ENCODE measurements at places on chromosomes 4 and X. TPM values are rescaled to one million over a fixed set of nuclear protein-coding genes. Genes with fewer than 3 reads are reported as not detected.

Gene RAB39B
- total RNA-seq, result 0.44 TPM

- no peak for DNase-seq
Measured at GRCh38 chrX:36577006-36577405, 431.2 kb upstream of the FAM47C start.

GRCh38 chr4:148092316-148093014 is 349.7 kb downstream of the NR3C2 start:
- DNase-seq, result no peak

Gene DSPP
- total RNA-seq, result not detected

DNA sequence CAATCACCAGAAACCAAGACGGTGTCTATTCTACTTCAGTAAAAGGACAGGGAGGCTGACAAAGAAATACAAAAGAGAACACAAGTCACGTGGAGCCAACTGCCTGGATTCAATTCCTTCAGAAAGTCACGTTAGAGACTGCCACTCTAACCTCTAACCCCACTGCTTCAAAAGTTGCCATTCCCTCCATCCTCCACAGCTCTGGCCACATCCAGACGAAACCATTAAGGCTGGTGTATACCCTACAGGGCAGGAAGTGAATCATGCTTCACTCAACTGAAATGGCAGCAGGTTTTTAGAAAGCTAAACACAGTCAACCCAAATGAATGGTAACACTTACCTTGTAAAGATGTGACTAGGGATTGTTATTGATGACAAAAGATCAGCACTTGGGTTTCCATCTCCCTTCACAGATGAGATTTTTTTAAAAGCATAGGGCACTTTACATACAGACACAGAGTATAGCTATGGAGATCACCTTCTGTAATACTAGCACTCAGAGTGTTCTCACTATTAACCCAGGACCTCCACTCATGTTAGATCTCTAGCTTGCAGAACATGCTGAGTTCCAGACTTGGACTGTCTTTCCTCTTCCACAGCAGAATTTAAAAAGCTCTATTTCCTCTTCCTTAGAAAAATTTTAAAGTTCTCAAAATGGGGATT is 37.4 kb downstream of the MAML3 start:
- DNase-seq, result no peak

GRCh38 chr4:88758264-88758663 is 60.6 kb upstream of the NAP1L5 start:
- no peak for DNase-seq

DNA sequence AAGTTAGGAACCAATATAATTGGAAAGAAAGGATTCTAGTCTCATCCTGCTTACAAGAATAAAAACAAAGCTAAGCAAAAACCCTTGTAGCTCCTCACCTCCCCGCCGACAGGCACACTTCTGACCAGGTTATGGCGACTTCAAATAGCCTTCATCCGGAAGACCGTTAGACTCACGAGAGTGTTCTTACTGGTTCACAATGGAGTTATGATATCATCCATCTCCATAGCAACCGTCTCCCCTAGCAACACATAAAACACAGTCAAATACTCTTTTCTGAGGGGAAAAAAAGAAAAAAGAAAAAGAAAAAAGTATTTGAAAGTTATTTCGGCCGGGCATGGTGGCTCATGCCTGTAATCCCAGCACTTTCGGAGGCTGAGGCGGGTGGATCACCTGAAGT is at the start of gene IL13RA2:
TSS of gene IL13RA2 (minus strand) at position 162 of the 400 bp plus-strand sequence. CDS start 347 bp downstream, outside the sequence.
- no peak for DNase-seq

DNA sequence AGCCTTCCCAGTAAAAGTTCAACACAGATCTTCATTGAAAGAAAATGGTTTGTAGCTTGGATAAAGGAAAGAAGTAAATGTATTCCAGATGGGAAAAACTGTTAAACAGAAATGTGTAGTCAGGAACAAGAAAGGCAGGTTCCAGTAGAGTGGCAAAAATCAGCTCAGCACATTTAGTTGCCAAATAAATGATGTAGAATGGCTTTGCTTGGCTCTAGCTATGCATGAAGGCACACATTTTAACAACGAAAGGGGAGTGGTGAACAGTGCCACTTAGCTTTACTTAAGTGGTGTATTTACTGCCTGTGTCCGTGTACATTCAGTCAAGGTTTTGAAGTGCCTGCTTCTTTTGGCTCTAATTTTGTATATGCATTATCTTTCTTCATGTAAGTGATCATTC is 644.5 kb upstream of the ATOH1 start:
- DNase-seq, result no peak

DNA sequence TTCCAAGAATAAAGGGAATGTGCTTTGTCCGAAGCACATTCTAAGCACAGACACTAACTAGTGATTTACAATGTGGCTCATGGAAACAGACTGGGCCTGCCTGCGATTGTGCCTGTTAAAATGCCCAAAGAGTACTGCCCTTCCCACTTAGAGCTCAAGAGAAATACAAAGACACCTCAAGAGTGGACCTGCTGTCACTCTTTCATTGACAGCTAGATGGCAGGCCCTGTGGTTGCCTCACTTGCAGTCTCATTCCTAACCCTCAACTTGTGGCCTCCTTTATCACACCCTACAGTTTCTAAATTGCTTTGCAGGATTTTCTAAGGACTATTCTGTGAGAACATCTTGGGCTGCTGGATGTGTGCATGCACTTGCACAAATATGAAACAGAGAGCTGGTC is 331.0 kb upstream of the EMCN start:
- DNase-seq, result no peak

Gene NLRP2B
- total RNA-seq, result not detected

Data from Calu3 (cell line).